ENCODE measurements at places on chromosomes 2 and 18. TPM values are rescaled to one million over a fixed set of nuclear protein-coding genes. Genes with fewer than 3 reads are reported as not detected.

GRCh38 chr2:206856513-206856912 lies 82.8 kb upstream of the CPO start:
- DNase-seq = peak; percentile 6

DNA sequence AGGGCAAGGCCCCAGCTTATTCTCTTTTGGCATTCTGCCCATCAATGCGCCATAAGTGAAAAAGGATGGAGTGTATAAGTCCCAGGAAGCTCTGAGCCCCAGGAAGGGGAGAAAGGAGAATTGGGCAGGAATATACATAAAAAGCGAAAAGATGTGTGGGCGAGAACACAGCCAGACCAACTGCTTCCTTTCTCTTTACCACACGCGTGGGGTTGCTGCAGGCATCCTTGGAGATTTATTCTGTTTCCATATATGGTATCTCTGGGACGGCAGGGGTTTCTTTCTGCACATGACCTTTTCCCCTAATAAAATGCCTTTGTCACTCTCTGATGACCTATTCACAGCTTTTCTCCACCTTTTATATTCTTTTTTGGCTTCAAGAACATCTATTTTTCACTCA lies 440.5 kb downstream of the NBAS start:
- DNase-seq = no peak

DNA sequence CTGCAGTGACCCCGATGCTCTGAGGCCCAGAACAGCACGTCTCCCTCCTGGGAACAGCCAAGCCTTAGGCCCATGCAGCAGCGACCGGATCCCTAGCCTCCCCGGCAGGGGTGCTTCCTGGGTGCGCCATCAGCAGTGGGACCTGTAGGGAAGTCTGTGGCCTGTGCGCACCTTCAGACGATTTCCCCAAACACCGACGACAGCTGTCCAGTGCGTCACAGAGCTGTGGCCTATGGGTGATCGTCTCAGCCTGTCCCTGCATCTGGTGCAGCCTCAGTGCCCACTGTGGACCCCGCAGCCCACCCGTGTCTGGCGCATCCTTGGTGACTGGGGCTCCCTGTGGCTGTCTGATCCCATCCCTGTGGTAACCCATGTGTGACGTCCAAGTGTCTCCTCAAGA lies 9.0 kb downstream of the GPC1 start:
- DNase-seq = no peak

DNA sequence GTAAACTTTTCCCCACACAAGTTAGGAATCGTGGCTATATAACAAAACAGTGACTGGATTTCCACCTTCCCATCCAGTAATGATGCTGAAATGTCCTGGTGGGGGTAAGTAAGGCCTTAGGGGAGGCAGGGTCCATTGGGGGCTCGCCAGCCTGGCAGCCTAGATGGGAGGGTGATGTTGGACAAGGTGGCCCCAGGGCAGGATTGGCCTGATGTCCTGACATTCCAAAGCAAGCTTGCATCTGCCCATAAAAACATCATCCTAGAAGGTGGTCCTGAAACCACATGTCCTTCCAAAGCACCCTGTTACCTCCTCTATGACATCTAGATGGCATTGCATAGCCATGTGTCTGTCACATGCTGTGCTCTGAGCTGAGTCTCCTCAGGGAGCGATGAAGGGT lies 54.1 kb upstream of the RAB6C start:
- DNase-seq = no peak

DNA sequence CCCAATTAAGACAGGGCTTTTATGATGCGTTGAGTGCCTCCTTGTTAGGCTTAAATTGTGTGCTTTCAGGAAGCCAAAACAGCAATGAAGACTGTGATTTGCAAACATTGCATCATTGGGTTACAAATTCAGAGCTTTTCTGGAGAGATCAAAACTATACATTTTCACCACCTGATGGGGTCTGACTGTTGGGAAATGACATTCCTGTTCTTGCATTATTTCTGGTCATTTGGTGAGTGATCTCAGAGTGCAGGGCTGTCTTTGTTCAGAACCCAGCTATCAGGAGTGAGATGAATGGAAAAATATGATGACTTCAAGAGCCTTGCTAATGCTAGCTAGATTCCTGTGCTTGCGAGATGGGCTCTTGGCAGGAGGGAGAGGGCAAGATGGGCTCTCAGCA lies 39.1 kb downstream of the SH3RF3 start:
- DNase-seq = no peak

DNA sequence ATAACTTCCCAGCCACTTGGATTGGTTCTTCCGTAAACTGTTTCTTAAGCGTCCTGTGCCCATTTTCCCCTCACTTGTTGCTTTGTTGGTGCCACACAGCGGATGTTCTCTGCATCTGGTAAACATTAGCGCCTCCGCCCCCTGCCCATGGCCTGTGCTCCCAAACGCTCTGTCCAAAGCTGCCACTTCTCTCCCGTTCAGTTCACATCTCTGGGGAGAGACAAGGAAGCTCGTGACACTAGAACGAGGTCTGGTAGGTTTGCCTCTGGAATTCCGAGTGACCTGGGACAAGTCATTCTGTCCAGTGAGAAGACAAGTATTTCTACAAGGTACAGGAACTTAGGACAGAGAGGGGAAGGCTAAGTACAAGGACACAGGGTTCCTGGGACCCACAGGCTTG lies 9.4 kb downstream of the COPS9 start:
- no peak for DNase-seq

DNA sequence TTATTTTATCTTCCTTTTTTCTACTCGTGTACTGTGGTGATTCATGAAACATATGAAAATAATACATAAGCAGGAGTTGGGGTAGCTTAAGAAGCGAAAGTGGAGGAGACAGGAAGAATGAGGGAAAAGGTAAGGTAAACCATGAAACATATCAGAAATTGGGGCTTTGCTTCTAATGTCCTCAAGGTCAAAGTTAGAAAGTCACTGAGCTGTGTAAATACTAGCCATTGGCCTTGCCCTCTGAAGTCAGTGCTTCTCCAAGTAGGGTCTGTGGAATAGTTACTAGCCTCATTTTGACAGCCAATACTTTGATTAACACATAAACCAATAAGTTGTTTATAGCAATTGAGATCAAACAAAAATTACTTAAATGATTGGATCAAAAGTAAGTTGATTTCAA lies 117.2 kb downstream of the MAP4K4 start:
- DNase-seq = no peak

GRCh38 chr18:48949606-48950535 lies 894 bp downstream of the SMAD7 start:
- DNase-seq = no peak

GRCh38 chr2:39994151-39994550 lies 215.1 kb upstream of the THUMPD2 start:
- peak; percentile 82 for DNase-seq

DNA sequence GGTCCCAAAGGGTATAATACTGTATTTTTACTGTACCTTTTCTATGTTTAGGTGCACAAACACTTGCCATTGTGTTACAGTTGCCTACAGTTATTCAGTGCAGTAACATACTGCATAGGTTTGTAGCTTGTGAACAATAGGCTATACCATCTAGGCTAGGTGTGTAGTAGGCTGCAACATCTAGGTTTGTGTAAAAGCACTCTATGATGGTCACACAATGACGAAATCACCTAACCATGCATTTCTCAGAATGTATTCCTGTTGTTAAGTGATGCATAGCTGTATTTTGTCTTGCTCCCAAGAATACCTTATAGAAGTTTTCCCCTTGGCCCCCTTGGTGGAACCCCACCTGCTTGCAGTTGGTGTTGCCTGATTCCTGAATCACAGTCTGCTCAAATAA lies 29.3 kb upstream of the AGFG1 start:
- DNase-seq = no peak

GRCh38 chr18:27413495-27414401 lies 228.6 kb upstream of the CHST9 start:
- peak; percentile 97 for DNase-seq

GRCh38 chr2:142557391-142557790 lies 320.1 kb upstream of the KYNU start:
- DNase-seq = no peak

DNA sequence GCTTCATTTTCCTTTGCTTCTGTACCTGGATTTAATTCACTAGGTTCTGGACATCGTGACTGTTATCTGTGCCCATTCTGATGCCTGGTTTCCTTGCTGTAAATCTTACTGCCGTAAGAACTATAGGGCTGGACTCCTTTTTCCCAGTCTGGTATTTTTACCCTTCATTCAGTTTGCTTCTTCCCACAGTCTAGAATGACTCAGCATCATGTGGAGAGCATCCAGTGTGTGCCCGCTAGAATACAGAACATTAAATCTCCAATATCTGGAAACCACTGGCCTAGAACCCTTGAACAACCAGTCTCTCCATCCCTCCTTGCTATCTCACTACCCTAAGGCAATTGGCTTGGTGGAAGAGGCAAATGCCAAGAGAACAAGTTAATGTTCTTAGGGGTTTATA lies 1075.4 kb upstream of the ZEB2 start:
- DNase-seq = peak; percentile 63

- no peak for DNase-seq
Measured at GRCh38 chr2:139790136-139790535, 1009.9 kb upstream of the NXPH2 start.

DNA sequence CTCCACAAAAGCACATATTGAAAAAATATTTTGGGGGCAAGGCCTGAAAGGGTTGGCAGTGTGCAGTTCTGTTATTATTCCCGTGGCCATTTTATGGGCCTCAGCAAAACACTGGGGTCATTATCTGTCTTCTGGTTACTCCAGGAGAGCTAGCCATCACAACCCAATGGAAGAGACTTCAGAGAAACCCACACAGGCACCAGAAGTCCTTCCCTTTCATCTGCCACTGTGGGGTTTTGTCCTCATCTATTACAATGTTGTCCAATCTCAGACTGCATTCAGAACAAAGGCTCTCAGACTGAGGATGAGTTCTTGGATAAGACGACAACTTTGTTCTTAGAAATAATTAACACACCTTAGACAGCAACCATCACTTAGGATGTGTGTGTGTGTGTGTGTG lies 98.4 kb downstream of the PIEZO2 start:
- no peak for DNase-seq

GRCh38 chr18:47990981-47991380 lies 60.5 kb upstream of the SMAD2 start:
- DNase-seq = no peak

DNA sequence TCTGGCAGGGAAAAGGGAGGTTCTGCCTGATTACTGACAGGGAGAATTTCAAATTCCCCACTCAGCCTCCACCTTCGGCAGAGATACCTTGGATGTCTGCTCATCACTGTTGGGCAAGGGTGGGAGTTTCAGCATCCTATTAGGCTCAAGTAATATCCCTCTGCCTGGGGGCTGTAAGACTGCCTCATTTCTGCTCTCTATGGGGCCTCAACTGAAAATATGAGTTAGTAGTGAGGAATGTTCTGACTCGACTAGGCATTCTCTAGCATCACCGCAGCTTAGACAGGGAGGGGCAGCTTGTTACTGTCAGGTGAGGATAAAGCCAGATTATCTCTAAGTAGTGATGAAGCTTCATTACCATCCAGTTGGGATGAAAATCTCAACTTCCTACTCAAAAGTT lies 87.7 kb upstream of the LRP1B start:
- no peak for DNase-seq

GRCh38 chr18:12656938-12657683 lies 796 bp downstream of the SPIRE1 start:
- DNase-seq = no peak

GRCh38 chr2:212945526-212945925 lies 205.9 kb downstream of the IKZF2 start:
- no peak for DNase-seq

Gene LYG2
- not detected for total RNA-seq

Gene RAD51AP2
- under 0.01 TPM for total RNA-seq

Gene NGEF
- 0.26 TPM for total RNA-seq

Gene ZEB2
- total RNA-seq = 52.9 TPM

Gene HOXD1
- not detected for total RNA-seq

Gene CNTNAP5
- not detected for total RNA-seq

Gene KLHL41
- 32.3 TPM for total RNA-seq

Gene OTOS
- total RNA-seq = not detected

Measured in LHCN-M2 (cell line).